ENCODE measurements at places on chromosomes 2 and 18. TPM values are rescaled to one million over a fixed set of nuclear protein-coding genes. Genes with fewer than 3 reads are reported as not detected.

DNA sequence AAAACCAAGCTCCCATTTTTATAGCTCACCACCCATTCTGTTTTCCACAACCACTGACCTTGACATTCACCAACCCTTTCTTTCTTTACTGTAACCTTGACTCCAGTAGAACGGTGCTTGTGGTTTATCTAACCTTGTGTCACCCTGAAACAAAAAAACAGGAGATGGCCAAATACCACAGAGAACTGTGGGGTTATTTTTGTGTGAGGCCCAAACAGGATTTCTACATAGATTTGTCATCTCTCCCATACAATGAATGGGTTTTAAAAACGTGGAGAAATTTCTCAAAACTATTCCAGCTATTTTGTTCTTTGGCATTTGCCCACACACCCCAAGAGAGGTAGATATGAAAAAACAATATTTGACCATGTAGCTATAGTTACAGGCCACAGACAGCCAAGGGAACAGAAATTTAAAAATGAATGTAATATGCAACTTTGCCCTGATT is 231.3 kb upstream of the TANK start:
- DNase-seq: peak; percentile 91

DNA sequence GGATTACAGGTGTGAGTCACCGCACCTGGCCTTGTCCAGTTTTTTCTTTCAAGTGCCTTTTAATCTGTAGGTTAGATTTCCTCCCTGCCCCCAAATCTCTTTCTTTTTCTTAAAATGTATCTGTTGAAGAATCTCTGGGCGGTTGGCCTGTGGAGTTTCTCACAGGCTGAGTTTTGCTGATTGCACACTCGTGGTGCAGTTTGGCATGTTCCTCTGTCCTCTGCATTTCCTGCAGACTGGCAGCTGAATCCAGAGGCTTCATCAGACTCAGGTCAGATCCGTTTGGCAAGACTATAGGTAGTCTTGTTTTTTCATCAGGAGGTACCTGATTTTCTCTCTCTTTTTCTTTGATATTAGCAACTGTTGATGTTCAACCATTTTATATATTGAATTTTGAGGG is 5.5 kb downstream of the CASP10 start:
- DNase-seq: no peak

Gene ASB18
- not detected for total RNA-seq

Gene CCDC74B
- 0.11 TPM for total RNA-seq

DNA sequence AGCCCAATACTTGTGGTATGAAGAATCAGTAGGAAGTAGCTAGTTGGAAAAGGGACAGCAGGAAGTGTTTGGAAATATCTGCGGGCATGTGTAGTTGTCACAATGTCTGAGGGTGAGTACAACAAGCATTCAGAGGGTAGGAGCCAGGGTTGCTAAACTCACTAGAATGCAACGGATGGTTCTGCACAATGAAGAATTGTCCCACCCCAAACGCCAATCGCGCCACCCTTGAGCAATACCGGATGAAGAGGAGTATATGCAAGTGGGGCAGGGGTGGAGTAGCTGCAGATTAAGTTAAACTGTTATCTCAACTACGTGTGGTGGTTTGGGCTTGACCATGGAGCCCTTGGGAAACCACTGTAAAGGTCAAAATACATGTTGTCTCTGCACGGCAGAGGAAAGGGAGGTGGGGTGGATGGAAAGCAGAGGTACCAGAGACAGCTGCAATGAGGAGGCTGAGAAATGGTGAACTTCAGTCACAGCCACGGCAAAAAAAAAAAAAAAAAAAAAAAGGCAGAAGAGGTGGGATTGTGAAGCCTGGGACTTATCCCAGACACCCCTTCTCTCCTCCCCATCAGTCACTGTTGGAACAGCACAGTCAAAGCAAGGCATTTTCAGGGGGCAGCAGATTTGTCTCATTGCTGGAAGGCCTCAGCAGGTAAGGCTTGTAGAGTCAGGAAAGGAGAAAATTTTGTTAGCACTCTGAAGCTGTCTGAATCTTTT is 5.2 kb downstream of the CCL20 start:
- DNase-seq: peak; percentile 100

Gene PARD6G
- 7.4 TPM for total RNA-seq

Gene ERFE
- total RNA-seq: not detected
